ENCODE measurements at places on chromosomes 12 and 14.

GRCh38 chr14:94505206-94505605 is 4.1 kb downstream of the SERPINA12 start:
- DNase-seq, result no peak

DNA sequence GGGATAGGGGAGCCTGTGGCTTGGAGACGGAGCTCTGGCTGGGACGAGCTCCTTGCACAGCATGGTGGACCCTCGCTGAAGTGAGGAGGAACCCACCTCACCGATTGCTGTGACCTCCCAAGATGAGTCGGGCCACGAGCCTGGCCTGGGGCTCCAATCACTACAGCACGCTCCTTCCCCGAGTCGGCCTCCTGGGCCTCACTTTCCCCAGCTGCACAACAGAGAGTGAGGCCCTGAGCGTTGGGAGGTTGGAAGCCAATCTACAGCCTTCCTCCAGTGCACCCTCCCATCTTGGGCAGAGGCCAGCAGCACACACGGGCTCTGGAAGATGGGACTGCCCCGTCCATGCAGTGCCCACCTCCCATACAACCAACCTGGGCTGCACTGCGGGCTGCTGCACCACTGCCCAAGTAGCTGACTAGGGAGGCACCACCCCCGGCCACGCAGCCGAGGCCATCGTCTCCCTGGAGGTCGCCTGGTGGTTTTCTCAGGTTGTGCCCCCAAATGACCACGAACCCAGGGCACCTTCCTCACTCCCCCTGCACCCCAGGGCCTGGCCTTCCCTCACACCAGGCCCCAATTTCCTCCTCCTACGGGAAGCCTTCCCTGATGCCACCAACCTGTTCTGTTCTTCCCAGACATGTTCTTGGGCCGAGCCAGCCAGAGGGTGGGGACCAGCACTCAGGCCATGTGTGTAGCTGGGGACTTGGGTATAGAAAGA is 152.3 kb upstream of the C14orf180 start:
- no peak for DNase-seq

DNA sequence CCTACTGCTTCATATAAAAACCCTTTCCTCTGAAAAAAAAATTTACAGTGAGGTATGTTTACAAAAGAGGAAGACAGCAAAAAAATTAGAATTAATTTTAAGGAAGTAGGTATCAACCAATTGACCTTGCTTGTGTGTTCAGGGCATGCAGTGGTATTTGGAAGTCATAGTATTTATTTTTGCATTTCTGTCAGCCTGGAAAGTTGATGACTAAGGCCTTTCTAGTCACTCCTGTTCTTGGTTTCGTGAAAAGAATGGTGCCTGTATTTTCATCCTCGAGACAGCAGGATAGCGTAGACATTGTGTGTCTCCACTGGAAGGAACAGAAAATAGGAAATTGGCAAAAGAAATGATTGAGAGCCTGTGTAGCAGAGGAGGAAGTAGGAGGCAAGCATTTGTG is 24.5 kb downstream of the SLC16A7 start:
- no peak for DNase-seq

DNA sequence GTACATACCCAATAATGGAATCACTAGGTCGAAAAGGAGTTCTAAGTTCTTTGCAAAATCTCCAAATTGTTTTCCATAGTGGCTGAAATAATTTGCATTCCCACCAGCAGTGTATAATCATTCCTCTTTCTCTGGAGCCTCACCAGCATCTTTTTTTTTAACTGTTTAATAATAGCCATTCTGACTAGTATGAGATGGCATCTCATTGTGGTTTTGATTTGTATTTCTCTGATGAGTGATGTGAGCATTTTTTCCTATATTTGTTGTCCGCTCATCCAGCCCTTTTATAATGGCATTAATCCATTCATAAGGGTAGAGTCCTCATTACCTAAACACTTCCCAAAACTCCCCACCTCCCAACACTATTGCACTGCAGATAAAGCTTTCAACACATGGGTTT is 278.3 kb downstream of the SEC23A start:
- DNase-seq, result no peak

DNA sequence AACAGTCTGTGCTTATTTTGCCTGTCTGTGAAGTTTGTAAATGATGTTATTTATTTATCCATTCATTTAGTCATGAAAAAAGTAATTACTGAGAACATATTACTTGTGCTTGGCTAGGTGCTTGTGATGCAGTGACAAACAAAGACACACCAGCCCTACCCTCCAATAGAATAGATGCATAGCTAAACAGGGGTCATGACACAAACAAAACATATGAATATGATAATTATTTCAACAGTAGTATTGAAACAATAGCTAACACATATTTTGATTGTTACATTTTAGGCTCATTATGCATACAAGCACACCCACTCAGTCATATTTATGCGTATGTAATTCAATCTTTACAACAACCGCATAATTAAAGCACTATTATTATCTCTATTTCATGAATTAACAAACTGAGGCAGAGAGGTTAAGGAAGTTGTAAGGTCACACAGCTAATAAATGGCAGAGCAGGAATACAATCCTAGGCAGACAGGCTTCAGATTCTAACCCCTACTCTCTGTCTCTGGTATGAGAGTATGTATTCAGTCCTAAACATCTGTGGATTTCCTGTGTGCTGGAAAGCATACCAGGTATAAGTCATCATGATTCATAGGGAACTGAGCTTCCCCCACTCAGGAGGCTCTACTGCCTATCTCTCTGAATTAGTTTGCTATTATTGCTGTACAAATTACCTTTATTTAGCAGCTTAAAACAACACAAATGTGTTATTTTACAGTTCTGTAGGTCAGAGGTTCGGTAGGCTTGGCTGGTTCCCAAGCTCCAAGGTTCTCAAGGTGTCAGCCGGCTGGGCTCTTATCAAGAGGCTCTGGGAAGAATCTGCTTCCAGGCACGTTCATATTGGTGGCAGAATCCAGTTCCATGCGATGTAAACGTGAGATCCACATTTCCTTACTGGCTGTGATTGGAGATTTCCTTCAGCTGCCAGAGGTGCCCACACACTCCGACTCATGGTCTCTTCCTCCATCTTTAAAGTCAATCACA is 509.4 kb downstream of the GALC start:
- no peak for DNase-seq

- DNase-seq, result no peak
Observed at GRCh38 chr12:34021071-34021470, 1.2 kb upstream of the ALG10 start.

DNA sequence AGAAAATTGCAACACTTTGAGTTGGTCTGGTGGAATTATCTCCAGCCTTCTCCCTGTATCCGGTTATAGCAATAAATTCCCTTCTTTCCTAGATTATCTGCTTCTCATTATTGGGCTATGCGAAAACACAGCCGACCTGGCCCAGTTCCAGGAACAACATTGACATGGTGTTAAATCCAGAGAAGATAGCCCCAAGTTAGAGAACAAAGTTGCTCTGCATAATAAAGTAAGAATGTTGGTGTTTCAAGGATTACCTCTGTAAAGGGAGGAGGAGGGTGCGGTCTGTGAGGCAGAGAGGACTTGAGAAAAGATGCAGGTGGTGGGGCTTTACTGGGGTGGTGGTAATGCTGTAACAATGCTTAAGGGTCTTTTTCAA is 12.1 kb downstream of the TCL1A start:
- no peak for DNase-seq

- no peak for DNase-seq
Observed at GRCh38 chr14:104223101-104224041, 85.0 kb downstream of the KIF26A start.

- no peak for DNase-seq
Observed at GRCh38 chr12:18320036-18320617, 58.8 kb downstream of the PIK3C2G start.

DNA sequence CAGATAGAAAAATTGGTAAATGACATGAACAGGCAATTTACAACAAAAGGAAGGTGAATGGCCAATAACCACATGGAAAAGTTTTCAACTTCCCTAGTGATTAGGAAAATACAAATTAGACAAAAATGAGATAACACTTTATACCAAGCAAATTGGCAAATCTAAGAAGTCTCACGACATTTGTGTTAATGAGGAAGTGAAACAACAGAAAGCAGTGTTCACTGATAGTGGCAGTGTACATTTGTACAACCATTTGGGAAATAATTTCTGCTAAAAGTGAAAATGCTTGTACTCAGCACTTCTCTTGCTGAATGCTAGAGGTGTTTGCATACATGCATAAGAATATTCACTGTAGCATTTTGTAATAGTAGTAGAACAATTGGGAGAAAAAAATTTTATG is 126.6 kb downstream of the LLPH start:
- DNase-seq, result no peak

- no peak for DNase-seq
Observed at GRCh38 chr12:120350576-120351350, 18.2 kb downstream of the MSI1 start.

- no peak for DNase-seq
Observed at GRCh38 chr12:26389343-26389742, 194.0 kb downstream of the SSPN start.

DNA sequence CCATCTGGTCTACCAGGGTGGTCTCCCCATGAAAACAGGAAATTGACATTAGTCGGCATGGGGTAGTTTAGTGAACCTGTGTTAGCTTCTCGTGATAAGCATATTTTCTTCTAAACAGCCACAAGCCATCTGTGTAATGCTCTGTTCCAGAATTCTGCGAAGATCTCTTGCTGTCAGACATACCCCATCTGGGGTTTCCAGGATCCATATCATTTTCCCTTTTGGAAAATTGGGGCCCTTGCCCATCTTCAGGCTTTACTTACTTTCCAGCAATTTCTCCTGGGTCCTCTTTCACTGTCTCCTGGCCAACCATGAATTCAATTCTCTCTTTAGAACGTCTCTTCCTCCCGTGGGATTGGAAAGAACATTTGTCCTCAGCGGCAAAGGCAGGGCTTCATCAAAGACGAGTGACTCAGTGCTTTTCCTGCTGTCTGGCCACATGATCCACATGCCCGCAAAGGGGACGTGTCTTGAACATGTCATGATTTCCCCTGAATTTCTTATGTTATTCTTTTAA is 21.4 kb upstream of the NCOR2 start:
- DNase-seq, result peak; percentile 11

DNA sequence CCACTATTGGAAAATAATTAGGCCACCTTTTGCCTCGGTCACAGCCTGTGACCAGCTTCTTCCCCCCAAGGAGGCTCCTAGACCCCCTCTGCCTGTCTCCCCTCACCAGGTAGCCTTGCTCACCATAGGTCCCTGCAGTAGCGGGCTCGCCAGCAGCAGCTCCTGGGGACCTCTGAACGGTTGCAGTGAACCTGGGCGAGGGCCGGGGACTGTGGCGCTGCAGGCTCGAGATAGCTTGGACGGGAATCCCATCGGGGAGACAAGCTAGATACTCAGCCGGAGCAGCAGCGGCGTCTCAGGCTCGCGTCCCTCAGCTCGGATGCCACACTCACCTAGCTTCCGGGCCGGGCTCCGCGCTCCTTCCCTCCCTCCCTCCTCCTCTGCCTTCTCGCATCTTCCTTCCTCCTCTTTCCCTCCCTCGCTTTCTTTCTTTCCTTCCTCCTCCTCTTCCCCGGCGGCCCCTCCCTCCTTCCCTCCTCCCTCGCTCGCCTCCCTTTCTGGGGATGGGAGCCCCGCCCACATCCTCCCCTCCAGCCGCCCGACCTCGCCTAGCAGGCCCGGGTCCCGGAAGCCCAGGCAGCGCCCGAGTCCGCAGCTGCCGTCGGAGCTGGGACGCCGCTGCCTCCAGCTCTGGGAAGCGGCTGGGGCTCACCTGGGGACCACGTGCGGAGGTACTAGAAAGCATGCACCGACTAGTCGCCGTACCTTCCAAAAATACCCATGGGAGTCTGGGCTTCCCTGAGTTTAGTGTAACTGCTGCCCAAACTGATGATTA is at the start of gene BMP4:
TSS of gene BMP4 (minus strand) at position 399 of the 775 bp plus-strand sequence. CDS start 4,603 bp downstream, outside the sequence.
- DNase-seq, result no peak

GRCh38 chr12:69658203-69658602 is 40.9 kb downstream of the BEST3 start:
- DNase-seq, result no peak

GRCh38 chr12:72230589-72230988 is 41.6 kb upstream of the TRHDE start:
- DNase-seq, result no peak

GRCh38 chr12:69007855-69008351 is 74.9 kb upstream of the CPM start:
- DNase-seq, result no peak

- DNase-seq, result no peak
Observed at GRCh38 chr12:53378724-53379388, 1.1 kb upstream of the SP1 start.

GRCh38 chr12:42315108-42315507 is 10.8 kb downstream of the ZCRB1 start:
- no peak for DNase-seq

- DNase-seq, result no peak
Observed at GRCh38 chr14:99081880-99082279, 190.1 kb downstream of the BCL11B start.

- no peak for DNase-seq
Observed at GRCh38 chr12:88431246-88431645, 149.0 kb downstream of the KITLG start.

DNA sequence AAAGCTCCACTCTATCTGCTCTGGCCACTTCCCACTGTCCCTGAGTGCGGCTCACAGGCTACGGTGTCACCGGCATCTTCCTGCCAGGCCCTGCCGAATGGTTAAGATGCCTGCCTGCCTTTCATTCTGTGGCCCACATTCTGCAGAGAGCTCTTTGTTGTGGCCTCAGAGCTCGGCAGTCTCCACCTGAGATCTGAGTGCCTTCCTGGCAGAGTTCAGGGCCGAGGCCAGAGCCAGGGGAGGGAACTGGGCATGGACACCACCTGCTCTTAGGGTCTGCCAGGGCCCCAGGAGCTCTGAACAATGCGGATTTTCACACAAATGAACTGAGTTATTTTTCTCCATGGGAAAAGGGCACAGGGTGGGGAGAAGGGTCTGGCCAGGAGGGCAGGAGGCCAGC is 127.2 kb downstream of the RBM19 start:
- DNase-seq, result no peak

DNA sequence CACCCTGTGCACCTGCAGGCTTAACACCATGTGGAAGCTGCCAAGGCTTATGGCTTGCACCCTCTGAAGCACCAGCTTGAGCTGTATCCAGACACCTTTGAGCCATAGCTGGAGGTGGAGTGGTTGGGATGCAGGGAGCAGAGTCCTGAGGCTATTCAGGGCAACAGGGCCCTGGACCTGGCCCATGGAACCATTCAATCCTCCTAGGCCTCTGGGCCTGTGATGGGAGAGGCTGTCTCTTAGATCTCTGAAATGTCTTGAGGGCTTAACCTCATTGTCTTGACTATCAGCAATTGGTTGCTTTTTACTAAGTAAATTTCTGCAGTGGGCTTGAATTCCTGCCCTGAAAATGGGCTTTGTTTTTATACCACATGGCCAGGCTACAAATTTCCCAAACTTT is 36.6 kb downstream of the CREBL2 start:
- DNase-seq, result no peak

DNA sequence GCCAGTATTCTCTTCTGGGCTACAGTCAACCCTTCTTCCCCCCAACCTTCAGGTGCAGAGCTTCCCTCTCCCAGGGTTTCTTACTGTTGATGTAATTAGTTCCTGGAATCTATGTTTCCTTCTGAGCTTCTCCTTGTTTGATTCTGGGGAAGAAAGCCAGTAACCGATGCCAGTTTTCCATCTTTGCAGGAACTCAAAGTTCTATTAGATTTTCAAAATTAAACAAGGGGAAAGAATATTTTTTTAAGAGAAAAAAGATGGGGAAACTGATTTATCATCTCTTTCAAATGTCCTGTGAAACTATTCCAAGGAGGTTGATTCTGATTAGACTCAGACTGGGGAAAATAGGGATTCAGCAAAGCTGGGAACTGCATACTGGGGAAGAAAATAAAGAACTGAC is 17.9 kb upstream of the FAM234B start:
- DNase-seq, result no peak
